Stimulated activated naive B cell treated with anti-CD40 and anti-IgM and Interleukin-4, amounts not matched to agents 10 μg/mL and 1 μg/mL and 100 μg/mL, for 72 hours (primary cell): ENCODE measurements at places on chromosomes 7 and 10.
A peak's percentile ranks its signal among the peaks of the same experiment; 100 is the strongest.

DNA sequence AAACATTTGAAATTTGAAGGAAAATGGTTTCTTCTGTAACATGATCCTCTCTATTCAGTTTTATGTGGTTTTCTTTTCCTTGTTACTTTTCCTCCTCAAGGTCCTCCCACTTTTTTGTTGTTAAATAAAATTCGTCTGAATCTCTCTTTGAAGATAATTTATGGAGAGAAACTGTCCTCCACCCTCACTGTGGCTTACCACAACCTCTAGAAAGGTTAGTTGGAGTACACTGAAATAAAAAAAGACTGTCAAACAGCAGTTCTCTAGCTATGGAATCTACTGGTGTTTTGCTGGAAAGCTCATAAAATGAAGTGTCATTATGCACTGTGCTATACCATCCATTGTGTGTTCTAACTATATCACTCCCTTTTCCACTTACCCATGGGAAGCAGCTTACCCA is 189.4 kb downstream of the HDAC9 start:
- H3K4me1 ChIP-seq: peaks cover 15% of the 10 kb centered on the region
- H3K36me3 ChIP-seq: peaks cover 19% of the 10 kb centered on the region
- H3K27me3 ChIP-seq: no peaks in the 10 kb centered on the region
- no peak for DNase-seq
- no peak overlapping the region for H3K4me3 ChIP-seq
- H3K27ac ChIP-seq: no peak overlapping the region

DNA sequence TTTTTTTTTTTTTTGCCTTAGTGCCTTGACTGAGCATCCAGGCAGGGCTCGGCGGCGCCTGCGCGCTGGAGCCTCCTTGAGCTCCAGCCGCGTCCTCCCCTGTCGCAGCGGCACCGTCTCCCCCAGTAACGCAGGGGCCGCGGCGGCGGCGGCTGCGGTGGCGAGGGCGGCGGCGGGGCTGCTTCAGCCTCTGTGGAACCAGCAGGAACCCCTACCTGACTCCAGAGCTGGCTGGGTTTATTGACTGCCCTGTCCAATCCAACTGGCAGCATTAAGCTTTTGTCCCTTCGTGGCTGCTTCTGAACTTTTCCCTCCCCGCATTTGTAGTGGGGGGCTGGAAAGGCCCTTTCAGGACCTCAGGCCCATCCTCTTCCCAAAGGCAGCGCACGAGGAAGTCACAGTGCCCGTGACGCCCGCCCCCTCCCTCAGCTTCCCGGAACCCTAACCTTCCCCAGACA is at the start of gene GPR85:
Gene GPR85, minus strand, starts transcription at position 397 of the 458 bp plus-strand sequence. CDS start 2,106 bp downstream, outside the sequence.
- no peak within 1 kb of the TSS for H3K27ac ChIP-seq
- peaks cover 39% of the 10 kb centered on the region for H3K27me3 ChIP-seq
- DNase-seq: peak; percentile 7
- no peaks in the 10 kb centered on the region for H3K36me3 ChIP-seq
- peak within 1 kb of the TSS; percentile 74 for H3K4me3 ChIP-seq

GRCh38 chr7:135512135-135512887 is 2.4 kb upstream of the CNOT4 start:
- H3K36me3 ChIP-seq: no peaks in the 10 kb centered on the region
- H3K4me1 ChIP-seq: peaks cover under 1% of the 10 kb centered on the region
- H3K27ac ChIP-seq: no peak overlapping the region

- no peak overlapping the region for H3K27ac ChIP-seq
- peaks cover 29% of the 10 kb centered on the region for H3K4me1 ChIP-seq
- H3K36me3 ChIP-seq: no peaks in the 10 kb centered on the region
These were observed 2.9 kb upstream of the PALD1 start for GRCh38 chr10:70475661-70476060.

DNA sequence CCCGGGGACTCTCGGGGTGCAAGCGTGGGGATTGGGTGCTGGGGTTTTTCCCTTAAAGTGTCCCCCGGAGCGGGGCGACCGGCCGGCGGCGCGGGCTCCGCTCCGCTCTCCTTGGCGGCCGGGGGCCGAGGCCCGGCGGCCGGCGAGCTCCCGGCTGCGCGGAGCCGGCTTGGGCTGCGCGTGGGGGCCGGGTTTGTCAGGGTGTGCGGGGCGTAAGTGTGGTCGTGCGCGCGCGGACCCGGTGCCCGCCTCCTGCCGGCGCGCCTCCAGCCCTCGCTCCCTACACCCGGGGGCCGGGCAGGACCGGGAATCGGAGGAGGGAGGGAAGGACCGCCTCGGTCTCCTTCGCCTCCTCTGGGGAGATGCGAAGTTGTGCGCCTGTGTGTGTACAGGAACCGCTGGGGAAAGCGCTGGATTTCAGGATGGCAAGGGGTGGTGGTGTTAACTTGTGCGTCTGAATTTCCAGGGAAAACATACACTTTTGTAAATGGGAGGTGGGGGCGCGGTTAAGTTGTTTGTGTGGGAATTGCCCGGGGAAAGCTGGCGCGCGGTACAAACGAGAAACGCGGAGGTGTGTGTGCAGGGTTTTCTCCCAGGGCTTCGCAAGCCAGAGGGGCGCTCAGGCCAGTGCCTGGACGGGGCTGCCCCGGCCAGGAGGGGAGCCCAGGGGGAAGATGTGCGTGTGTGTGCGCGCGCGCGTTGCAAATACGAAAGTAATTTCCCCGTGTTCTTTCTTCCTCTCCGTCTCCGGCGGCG is 737 bp downstream of the ZMIZ1 start:
- peaks cover 2% of the 10 kb centered on the region for H3K36me3 ChIP-seq
- peak; percentile 46 for DNase-seq
- H3K27ac ChIP-seq: peak overlapping the region; percentile 89
- peaks cover 27% of the 10 kb centered on the region for H3K27me3 ChIP-seq
- peak overlapping the region; percentile 92 for H3K4me3 ChIP-seq

- DNase-seq: no peak
- peaks cover 2% of the 10 kb centered on the region for H3K4me1 ChIP-seq
- H3K27ac ChIP-seq: peak overlapping the region; percentile 86
These were observed 21.6 kb upstream of the WASL start for GRCh38 chr7:123770378-123770777.

DNA sequence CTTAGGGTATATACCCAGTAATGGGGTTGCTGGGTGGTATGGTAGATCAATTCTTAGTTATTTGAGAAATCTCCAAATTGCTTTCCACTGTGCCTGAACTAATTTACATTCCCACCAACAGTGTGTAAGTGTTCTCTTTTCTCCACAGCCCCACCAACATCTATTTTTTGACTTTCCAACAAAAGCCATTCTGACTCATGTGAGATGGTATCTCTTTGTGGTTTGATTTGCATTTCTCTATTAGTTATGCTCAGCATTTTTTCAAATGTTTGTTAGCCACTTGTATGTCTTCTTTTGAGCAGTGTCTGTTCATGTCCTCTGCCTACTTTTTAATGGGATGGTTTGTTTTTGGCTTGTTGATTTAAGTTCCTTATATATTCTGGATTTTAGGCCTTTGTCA is 66.4 kb downstream of the MGAM2 start:
- H3K4me1 ChIP-seq: no peaks in the 10 kb centered on the region
- no peak overlapping the region for H3K27ac ChIP-seq
- peaks cover 14% of the 10 kb centered on the region for H3K27me3 ChIP-seq
- H3K4me3 ChIP-seq: no peak overlapping the region
- no peak for DNase-seq

DNA sequence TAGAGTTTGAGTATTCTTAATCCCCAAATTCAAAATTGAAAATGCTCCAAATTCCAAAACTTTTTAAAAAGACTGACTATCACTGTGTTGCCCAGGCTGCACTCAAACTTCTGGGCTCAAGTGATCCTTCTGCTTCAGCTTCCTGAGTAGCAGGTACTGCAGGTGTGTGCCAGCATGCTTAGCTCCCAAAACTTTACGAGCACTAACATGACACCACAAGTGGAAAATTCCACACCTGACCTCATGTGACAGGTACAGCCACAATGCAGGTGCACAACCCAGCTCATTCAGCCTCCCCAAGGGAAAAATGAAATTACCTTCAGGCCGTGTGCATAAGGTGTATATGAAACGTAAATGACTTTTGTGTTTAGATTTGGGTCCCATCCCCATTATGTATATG is 16.5 kb downstream of the CDC123 start:
- no peak for DNase-seq
- H3K4me1 ChIP-seq: peaks cover 33% of the 10 kb centered on the region
- peak overlapping the region; percentile 33 for H3K27ac ChIP-seq
- H3K27me3 ChIP-seq: no peaks in the 10 kb centered on the region
- H3K4me3 ChIP-seq: no peak overlapping the region

GRCh38 chr10:76695069-76695468 is 942.5 kb downstream of the KCNMA1 start:
- no peaks in the 10 kb centered on the region for H3K27me3 ChIP-seq
- H3K4me3 ChIP-seq: no peak overlapping the region
- no peak overlapping the region for H3K27ac ChIP-seq
- no peak for DNase-seq
- no peaks in the 10 kb centered on the region for H3K4me1 ChIP-seq

GRCh38 chr7:92832534-92833023 is 3.8 kb downstream of the CDK6 start:
- no peaks in the 10 kb centered on the region for H3K27me3 ChIP-seq
- H3K4me1 ChIP-seq: peaks cover 21% of the 10 kb centered on the region
- DNase-seq: no peak
- peak overlapping the region; percentile 99 for H3K4me3 ChIP-seq
- peak overlapping the region; percentile 80 for H3K27ac ChIP-seq

DNA sequence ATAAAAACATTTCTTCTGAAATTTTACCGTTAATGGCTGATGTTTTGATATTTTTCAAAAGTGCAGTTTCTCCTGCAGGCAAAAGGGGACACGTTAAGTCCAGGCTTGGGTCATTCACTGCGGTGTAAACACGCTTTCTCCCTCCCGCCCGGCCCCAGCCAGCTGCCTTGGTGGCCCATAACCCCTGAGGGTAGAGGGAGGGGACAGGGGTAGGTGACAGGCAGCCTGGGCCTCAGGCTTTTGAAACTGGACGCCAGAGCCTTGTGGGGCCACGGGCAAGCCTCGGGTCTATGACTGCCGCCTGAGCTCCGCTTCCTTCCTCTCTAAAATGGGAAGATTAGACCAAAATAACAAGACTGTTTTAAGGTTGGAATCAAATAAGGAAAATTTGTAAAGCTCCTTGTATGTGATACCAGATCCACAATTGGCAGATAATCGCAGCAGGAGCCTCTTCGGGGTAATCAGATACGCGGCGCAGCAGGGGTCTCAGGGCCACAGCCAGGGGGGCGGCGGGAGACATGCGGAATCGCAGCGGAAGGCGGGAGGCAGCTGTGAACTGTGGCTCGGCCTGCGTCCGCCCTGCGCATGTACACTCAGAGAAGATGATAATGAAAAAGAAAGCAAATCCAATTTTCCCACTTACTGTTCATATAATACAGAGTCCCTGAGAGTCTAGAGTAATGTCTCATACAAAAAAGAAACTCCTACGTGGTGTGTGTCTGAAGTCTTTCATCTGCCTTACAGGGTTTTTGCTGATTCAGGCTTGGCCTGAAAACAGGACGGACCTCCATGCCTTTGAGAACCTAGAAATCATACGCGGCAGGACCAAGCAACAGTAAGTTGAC is 138.3 kb downstream of the EGFR start:
- no peak for DNase-seq
- no peaks in the 10 kb centered on the region for H3K4me1 ChIP-seq
- no peaks in the 10 kb centered on the region for H3K36me3 ChIP-seq
- no peak overlapping the region for H3K27ac ChIP-seq
- H3K4me3 ChIP-seq: no peak overlapping the region

DNA sequence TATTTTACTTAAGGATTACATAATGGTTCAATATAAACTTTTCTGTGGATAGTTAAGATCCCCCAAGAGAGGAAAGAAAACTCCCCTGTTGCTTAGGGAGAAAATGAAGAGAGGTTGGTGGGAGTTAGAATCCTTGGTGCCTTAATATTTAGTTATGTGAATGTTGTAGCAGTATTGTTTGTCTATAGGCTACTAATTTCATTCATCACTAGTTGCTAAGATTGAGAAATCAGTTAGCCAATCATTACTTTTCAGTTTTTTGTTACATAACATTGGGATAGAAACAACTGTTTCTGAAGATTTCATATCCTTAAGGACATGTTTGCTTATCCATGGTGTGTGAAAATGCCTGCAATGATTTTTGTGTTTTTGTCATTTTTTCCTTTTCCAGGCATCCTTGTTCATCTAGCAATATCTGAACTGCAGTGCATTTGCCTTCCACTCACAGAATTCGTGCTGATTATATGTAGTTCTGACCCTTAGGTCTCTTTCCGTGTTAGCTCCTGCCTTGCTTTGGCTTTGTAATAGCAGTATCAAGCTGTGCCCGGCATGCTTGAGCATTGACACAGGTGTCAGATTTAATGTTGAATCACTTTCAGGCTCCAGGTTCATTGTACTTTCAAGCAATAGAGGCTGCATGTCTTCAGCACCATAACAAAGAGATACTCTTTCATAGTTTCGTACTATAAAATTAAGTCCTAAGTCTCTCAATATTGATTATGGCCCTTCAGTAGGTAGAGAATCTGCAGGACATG is 85.0 kb downstream of the PODXL start:
- no peak for DNase-seq
- no peaks in the 10 kb centered on the region for H3K4me1 ChIP-seq
- no peak overlapping the region for H3K27ac ChIP-seq
- peaks cover 50% of the 10 kb centered on the region for H3K36me3 ChIP-seq

DNA sequence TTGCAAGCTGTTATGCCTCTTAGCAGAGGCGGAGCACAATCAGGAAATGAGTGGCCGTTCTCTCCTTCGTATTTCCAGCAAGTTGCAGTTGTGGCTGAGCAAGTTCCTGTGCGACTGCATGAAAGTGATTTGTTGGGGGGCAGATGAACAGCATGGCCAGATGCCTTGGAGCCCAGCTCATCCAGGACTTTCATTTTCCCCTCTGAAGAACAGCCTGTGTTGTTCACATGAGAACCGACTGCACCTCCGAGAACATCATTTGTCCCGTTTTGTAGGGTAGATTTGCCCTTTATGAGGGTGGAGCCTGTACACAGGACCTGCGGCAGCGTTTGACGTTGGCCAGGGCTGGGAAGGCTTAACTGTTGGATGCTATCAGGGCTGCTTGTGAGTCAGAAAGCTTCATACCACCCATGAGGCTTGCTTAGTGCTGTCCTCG is 4.4 kb downstream of the BAG3 start:
- no peak overlapping the region for H3K27ac ChIP-seq
- H3K27me3 ChIP-seq: peaks cover 4% of the 10 kb centered on the region
- H3K36me3 ChIP-seq: peaks cover 1% of the 10 kb centered on the region
- H3K4me1 ChIP-seq: peaks cover 13% of the 10 kb centered on the region

DNA sequence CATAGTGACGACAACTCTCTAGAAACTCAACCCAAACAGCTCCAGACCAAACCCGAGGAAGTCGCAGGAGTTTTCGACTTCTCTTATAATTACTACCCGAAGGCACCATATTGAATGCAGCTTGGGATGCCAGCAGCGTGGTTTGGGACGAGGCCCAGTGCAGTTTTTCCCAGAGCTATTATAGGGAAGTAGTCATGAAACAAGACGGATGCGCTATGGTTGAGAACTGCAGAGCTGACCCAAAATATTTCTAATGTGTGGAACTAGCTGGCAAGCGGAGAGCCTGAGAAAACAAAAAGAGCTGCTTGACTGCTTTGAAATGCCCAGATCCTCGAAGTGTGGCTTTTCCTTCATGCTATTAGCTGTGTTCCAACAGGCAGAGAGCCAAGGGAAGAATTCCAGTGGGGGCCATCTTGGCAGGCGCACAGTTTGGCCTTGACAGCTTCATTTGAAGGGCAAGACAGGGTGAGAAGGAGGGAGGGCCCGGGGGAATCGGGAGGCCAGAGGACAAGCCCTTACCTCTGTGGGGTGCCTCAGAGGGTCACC is 122.7 kb downstream of the CUL2 start:
- H3K36me3 ChIP-seq: no peaks in the 10 kb centered on the region
- DNase-seq: no peak
- peaks cover 8% of the 10 kb centered on the region for H3K27me3 ChIP-seq
- H3K27ac ChIP-seq: no peak overlapping the region

GRCh38 chr7:114944745-114945625 is 23.1 kb downstream of the MDFIC start:
- H3K4me1 ChIP-seq: peaks cover 91% of the 10 kb centered on the region
- no peaks in the 10 kb centered on the region for H3K27me3 ChIP-seq
- DNase-seq: no peak
- H3K4me3 ChIP-seq: no peak overlapping the region
- H3K36me3 ChIP-seq: peaks cover 64% of the 10 kb centered on the region
